Iris pigment epithelial cell (primary cell): ENCODE measurements at places on chromosomes 1 and 21.

- DNase-seq, result no peak
These were observed 98.7 kb downstream of the WDR4 start for GRCh38 chr21:42780617-42781016.

GRCh38 chr1:44543064-44543744 lies 131.1 kb downstream of the TMEM53 start:
- DNase-seq, result no peak

GRCh38 chr1:161378014-161378413 lies 10.3 kb upstream of the CFAP126 start:
- no peak for DNase-seq

DNA sequence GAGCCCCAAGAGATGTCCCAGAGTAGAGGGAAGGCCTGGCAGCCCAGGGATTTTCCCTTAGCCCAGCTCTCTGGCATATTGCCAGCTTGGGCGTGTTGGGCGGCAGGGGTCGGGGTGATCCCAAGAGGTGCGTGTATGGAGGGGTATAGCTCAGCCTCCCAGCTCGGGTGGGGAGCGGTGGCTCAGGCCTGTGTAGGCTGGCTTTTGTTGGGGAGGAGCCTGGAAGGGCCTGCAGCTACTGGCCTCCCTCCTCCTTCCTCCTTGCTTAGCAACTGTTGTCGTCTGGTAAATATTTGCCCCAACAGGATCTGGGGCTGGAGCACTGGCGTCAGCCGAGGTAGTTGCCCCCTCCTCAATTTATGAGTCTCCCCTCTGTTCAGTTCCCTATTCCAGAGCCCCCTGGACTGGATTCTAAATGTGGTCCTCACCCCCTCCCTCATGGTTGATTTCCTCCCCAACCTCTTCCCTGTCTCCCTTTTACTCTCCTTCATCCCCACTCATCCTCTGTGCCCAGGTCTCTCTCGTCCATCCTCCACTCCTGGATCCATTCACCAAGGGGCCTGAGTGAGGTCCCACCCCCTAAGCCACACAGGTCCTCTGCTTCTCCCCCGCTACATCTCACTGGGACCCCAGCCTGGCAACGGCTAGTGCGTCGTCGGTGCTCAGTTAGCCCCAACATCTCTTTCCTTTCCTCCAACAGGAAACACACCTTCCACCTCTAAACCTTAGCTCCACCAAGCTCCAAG lies 10.3 kb upstream of the LMNA start:
- DNase-seq, result peak; percentile 71

DNA sequence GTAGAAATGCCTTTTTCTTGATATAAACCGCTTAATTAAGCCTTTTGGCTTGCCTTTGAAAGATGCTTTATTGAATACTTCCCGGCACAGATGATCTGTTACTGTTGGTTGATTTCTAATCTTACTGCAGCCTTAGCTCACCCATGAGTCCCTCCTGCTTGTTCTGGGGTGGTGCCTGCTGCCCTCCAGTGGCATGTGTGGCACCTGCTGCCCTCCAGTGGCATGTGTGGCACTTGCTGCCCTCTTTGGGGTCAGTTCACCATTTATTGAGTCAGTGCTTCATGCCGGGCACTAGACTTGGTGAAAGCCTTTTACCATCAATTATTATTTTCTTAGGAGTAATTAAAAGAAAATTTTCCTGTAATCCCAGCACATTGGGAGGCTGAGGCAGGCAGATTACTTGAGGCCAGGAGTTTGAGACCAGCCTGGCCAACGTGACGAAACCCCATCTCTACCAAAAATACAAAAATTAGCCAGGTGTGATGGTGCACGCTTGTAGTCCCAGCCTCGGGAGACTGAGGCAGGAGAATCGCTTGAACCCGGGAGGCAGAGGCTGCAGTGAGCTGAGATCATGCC lies 54.3 kb downstream of the ADARB1 start:
- DNase-seq, result peak; percentile 76

- DNase-seq, result no peak
These were observed 53.6 kb downstream of the GLUL start for GRCh38 chr1:182337736-182338571.

DNA sequence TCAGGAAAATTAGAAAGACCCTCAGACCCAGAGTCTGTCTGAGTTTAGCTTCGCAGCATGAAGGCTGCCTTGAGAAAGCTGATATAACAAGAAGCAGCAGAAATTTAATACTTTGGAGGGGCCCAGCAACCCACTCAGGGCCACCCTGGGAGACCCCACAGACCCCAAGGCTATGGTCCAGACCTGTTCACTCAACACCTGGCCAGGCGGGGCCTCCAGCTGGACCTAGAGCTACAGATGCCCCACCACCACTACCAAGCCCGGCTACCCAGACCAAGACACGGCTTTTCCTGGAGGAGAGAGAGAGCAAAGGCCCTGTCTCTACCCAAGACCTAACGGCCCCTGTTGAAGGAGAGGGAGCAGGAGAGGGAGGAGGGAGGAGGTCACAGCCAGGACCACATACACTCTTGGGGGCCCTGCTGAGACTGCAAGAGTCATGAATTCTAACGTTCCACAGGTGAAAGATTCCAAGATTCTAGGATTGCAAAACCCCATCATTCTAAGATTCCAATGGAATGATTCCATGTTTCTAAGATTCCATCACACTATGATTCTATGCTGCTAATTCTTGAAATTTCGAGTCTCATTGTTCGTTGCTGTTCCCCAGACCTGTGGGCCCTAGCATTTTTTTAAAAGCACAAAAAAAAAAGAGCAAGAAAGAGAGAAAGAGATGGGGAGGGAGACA lies 53.2 kb downstream of the LACTBL1 start:
- no peak for DNase-seq

- DNase-seq, result no peak
These were observed 46.5 kb downstream of the LAMC1 start for GRCh38 chr1:183069562-183070216.

DNA sequence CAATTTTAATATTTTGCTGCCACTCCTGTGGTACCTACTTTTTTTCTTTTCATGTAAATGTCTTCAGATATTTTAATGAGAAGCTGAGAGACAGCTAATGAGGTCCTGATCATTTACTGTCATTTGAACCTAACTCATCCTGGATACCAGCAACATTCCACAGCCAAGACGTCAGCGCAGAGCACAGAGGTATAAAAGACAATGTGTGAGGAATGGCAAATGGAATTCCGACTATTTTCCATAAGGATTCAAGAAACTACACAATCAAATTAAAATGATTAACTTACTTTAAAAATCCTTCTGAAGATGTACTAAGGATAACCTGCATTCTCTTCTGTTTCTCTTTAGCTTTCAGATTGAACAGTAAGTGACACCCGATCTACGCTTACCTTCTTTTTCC lies 38.8 kb downstream of the HEATR1 start:
- no peak for DNase-seq

DNA sequence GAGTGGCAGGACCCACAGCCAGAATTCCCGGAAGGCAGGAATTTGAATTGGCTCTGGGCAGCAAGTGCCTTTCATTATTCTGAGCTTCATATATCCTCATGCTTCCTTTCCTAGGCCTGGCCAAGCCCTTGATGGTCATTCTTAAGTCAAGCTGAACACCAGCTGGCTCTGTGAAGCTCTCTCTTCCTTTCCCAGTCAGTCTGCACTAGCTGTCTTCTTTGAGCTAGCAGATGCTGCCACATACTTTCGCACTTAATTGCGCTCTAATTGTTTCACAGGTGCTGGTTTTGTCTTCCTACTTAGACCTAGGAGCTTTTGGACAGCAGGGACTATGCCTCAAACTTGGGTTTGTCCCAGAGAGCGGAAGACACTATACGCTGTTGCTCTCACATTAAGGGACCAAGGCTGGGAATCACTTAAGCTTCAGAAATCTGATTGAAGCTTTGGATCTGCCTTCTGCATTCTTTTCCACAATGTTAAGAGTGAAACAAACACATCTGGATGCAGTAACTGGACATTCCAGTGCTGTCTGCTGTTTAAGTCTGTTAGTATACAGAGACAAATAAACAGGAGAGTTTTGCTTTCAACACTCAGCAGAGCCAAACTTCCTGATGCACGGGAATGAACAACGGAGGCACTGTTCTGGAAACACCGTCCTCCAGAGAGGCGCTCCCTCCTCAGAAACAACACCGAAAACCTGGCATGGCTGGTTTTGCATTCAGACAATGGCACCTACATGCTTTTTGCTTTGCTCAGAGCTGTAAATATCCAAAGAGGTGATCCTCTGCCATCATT lies 2.2 kb downstream of the TLR5 start:
- DNase-seq, result no peak
